Midbrain (tissue), 1 donor: ENCODE measurements at places on chromosomes 1 and 21.
A peak's percentile ranks its signal among the peaks of the same experiment; 100 is the strongest.

- DNase-seq = no peak
These were observed 140.5 kb upstream of the MAP1LC3C start for GRCh38 chr1:242139442-242139841.

- no peak for DNase-seq
These were observed 11.9 kb upstream of the RIPPLY3 start for GRCh38 chr21:36994501-36995158.

DNA sequence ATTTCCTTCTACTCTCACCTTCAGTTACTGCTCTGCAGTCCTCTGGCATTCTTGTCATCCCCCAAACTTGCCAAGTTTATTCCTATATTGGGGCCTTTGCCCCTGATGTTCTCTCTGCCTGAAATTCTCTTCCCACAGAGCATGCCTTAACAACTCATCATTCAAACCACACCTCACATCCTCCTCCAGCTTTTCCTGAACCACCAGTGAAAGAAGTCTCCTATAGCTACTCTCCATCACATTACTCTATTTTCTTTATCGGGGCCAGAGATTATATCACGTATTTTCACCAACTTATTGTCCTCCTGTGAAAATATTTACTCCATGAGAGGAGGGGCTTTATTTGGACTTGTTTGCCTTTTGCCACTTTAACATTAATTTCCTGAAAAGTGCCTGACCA lies 32.1 kb downstream of the EXTL2 start:
- DNase-seq = no peak

- peak; percentile 23 for DNase-seq
These were observed 33.1 kb upstream of the NFASC start for GRCh38 chr1:204837440-204838084.

DNA sequence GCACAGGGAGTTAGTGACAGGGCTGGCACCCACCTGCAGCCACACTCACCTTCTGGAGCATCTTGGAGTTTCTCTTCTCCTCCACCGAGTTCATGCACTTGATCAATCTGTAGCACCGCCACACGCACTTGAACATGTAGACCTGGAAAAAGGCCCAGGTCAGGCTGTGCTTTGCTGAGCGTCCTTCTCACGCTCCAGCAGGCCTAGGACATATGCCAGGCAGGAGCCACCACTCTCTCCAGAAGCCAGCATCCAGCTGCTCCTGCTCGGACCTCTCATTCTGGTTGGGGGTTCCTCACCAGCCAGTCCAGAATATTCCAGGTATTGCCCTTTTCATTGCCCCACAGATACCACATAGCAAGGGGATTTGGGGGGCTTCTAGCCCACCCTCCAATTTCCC lies 11.7 kb upstream of the MATN1 start:
- DNase-seq = no peak

DNA sequence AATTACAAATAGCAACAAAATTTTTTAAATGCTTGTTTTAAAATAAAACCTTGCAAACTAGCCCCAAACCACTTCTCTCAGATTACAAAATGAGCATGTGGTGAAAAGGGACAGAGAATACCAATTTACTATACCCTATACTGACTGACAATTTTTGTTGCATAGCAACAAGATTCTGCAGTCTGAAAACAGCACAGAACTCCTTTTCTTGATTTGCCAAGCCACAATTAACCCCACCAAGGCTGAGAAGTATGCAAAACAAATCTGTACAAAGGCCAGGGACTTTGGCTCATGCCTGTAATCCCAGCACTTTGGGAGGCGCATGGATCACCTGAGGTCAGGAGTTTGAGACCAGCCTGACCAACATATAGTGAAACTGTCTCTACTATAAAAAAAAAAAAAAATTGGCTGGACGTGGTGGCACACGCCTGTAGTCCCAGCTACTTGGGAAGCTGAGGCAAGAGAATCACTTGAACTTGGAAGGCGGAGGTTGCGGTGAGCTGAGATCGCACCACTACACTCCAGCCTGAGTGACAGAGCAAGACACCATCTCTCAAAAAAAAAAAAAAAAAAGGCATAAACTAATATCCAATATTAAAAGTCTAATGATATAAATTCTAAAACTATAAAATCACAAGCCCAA lies 21.8 kb downstream of the ENAH start:
- DNase-seq = no peak

DNA sequence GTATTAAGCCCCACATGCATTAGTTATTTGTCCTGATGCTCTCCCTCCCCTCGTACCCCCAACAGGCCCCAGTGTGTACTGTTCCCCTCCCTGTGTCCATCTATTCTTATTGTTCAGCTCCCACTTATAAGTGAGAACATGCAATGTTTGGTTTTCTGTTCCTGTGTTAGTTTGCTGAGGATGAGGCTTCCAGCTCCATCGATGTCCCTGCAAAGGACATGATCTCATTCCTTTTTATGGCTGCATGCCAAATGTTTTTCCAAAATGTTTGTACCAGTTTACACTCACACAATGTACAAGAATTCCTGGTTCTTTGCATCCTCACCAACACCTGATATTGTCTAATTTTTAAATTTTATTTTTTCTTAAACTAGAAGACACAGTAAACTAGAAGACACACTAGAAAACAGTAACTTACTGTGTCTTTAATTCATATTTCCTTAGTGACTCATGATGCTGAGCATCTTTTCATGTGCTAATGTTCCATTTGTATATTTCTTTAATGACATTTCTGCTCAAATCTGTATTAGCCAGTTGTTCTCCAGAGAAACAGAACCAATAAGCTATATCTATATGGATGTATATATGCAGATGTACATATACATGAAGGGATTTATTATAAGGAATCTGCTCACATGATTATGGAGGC lies 19.4 kb upstream of the USP1 start:
- no peak for DNase-seq

DNA sequence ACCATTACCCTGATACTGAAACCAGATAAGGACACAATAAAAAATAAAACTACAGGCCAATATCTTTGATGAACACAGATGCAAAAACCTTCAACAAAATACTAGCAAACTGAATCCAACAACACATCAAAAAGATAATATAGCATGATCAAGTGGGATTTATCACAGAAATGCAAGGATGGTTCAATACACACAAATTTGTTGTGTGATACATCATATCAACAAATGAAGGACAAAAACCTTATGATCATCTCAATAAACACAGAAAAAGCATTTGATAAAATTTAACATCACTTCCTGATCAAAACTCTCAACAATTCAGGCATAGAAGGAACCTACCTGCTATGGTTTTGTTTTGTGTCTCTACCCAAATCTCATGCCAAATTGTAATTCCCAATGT lies 74.3 kb upstream of the VANGL1 start:
- DNase-seq = no peak

GRCh38 chr1:193458628-193459027 lies 272.2 kb upstream of the B3GALT2 start:
- DNase-seq = no peak

- DNase-seq = no peak
These were observed 28.1 kb downstream of the TENT5C start for GRCh38 chr1:117633936-117634335.

- DNase-seq = no peak
These were observed 35.4 kb downstream of the VPS45 start for GRCh38 chr1:150102986-150103385.

DNA sequence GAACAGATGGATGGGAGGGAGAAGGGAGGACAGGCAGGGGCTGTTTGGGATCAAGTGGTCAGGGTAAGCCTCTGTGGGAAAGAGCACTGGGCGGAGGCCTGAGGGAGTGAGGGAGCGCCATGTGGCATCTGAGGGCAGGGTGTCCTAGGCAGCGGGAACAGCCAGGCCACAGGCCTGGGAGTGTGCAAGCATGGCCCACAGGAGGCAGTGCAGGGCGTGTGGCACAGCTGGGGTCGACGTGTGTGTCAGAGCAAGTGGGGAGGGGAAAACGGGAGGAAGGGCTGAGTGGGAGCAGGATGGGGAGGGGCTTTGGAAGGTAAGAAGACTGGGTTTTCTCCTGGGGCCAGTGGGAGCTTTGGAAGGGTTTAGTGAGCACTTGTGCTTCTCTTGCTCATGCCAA lies 143.4 kb downstream of the SYF2 start:
- no peak for DNase-seq

DNA sequence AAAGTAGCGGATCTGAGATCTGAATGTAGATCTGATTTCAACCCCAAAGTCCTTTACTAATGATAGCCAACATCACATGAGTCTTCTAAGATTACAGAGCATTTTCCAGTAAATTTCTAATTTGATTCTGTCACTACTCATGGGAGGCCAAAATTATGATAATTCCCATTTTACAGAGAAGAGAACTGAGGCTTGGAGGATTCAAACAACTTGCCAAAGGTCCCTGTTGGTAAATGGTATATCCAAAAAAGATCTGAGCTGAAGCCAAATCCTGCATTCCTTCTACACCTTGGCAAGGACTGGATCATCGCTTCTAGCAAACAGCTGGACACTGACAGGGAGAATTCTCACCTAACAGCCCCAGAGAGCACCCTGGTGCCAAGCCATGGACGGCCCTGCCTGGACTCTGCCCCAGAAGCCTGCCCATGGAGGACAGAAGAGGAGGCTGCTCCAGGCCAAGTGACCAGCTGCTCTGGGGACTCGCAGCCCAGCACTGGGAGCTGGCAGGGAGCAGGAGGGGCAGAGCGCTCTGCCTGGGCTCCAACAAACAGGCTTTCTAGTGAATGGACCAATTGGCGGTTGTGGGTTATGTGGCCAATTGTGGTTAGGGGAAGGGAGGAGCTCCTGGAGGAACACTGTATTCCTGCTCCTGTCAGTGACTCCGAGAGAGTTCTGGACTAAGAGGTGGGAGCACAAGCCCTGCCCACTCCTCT lies 6.4 kb upstream of the CSF1 start:
- peak; percentile 86 for DNase-seq

- no peak for DNase-seq
These were observed 121.5 kb upstream of the SOD1 start for GRCh38 chr21:31537872-31538576.

- DNase-seq = no peak
These were observed 36.9 kb upstream of the HHAT start for GRCh38 chr1:210291786-210292230.

DNA sequence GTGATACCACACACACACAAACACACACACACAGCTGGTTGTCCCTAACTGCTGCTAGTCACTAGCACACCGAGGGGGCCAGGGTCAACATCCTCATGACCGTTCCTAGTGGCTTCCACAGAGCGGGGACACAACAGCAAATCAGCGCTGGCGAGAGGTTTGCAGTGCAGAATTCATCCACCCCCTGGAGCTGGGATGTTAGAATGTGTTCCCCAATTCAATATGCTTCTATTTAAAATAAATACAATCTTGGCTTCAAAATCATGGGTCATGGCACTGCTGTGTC lies 16.2 kb upstream of the C2CD2 start:
- DNase-seq = no peak

- DNase-seq = no peak
These were observed 31.3 kb downstream of the CA6 start for GRCh38 chr1:8976896-8977450.

DNA sequence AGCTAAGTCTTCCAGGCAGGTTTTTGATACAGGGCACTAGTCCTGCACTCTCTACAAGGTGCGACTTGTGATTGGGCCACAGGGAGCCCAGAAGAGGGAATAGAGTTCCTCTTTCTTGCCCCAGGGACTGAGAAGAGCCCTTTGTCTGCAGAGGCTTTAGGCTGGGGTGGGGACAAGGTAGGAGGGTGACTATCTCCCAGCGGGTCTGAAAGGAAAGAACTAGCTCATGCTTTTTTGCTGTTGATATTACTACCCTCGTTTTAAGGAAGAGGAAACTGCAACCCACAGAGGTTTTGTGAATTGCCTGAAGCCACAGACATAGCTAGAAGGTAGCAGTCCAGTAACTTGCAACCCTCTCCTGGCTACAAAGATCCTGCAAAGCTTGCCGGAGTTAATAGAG lies 615.2 kb downstream of the MATN1 start:
- no peak for DNase-seq

GRCh38 chr1:193417945-193418744 lies 231.7 kb upstream of the B3GALT2 start:
- DNase-seq = no peak

- no peak for DNase-seq
These were observed 32.3 kb upstream of the TENT5C start for GRCh38 chr1:117573386-117574023.

- DNase-seq = no peak
These were observed 22.1 kb downstream of the TP73 start for GRCh38 chr1:3674100-3675094.

GRCh38 chr1:2474933-2475371 lies 1.1 kb upstream of the PLCH2 start:
- DNase-seq = no peak

DNA sequence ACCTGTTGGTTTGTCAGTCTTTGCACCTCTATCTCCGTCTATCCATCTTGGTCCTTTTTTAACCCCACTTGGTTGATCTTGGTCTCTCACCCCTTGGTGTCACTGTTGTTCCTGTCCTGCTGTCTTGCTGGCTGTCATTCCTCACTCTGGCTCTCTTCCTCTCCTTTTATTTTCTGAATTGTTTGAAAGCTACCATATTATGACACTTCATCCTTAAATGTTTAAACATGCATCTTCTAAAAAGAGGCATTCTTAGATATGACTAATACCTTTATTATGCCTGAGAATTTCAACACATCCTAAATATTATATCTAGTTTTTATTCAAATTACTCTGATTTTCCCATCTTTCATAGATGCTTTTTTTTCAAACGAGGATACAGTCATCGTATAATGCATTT lies 37.0 kb downstream of the BACH1 start:
- no peak for DNase-seq

DNA sequence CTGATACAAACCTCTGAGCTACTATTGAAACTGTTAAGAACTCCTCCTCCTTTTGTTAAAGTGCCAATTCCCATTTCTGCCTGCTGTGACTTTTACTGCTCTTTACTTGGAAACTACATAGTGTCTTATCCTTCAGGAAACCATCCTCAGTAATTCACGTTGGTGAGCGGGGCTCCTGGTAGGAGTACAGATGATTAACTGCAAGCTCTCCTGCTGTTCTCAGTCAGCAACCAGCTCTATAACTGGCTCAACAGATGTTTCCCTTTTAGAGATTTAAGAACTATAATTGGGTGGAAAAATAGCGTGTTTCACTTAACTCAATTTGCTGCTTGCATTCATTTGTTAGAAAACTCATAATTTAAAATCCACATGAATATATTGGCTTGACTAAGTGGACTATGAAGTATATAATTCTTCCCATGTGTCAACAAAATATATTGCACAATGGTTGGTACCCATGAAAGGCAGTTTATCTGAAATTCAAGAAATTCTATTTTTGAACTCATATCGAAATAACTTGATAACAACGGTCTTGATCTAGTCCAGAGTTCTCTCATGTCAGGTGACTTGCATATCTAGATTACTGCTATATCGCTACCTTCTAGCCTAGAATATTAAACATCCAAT lies 574.0 kb downstream of the KCNT2 start:
- DNase-seq = no peak

- no peak for DNase-seq
These were observed 8.5 kb downstream of the GPBP1L1 start for GRCh38 chr1:45677751-45678245.

DNA sequence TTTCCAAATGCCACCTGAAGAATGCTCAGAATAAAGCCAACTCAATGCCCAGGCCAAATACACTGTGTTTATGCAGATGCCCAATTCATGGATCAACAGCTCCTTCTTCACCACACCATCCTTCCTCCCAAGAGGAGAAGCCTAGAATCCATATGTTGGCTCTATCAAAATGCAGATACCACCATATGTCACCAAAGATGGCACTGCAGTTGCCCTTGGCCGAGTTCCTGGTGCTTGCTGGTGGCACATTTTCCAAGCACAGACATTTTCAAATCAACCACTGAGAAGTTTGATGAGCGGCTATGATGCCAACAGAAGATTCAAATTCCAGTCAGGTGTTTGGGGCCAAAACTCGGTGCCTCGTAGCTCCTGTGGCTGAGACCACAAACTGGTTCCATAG lies 430.3 kb downstream of the AJAP1 start:
- no peak for DNase-seq
